ENCODE measurements at places on chromosomes 13 and 19.

DNA sequence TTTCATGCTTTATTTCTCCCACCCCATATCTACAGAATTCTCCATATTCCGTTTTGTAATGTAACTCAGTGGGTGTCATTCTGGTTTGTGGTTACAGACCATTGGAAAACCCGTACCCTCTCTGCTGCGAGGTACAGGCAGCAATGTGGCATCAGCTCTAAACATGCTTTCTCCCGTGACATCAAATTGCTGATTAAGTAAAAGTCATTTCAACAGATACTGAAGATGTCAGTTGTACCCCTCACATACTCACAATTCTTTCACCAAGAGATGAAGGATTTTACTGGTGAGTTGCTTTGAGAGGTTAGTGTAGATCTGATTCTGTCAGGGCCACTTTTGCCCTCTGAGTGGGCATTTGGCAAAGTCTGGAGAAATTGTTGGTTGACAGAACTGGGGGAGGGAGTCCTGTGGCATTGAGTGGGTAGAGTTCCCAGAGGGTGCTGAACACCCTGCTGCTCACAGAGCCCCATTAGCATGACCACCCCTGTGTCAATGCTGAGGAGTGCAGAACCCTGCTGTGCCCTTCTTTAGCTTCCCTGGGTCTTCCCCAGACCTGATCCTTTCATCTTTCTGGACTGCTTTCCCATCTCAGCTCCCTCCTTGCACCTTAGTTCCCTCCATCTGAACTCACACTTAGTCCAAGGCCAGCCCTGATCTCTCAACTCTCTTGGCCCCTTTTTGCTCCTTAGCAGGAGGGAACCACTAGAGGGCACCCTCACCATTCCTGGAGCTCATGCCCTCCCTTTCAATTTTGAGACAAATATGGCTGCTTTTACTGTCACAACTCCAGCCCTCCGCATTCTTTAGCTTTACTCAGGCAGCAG, 39.9 kb upstream of the CEACAM8 start:
- DNase-seq = no peak

GRCh38 chr19:7926727-7927604, 1.0 kb upstream of the CTXN1 start:
- no peak for DNase-seq

- no peak for DNase-seq
Measured at GRCh38 chr19:379796-380195, 29.2 kb downstream of the C2CD4C start.

DNA sequence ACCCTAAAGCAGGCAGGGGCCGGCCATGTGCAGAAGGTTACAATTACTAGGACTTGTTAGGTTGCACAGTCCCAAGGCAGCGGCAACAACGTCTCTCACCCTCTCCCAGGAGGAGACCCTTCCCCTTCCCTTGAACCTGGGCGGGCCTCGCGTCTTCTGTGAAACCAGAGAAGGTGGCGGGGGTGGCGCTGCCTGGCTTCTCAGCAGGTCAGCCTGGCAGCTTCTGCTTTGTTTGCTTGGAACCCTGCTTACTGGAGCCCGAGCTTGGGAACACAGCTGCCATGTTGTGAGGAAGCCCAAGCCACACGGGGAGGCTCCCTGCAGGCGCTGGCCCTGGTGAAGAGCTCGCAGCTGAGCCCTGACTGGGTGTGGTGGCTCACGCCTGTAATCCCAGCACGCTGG, 15.5 kb downstream of the MKNK2 start:
- no peak for DNase-seq

DNA sequence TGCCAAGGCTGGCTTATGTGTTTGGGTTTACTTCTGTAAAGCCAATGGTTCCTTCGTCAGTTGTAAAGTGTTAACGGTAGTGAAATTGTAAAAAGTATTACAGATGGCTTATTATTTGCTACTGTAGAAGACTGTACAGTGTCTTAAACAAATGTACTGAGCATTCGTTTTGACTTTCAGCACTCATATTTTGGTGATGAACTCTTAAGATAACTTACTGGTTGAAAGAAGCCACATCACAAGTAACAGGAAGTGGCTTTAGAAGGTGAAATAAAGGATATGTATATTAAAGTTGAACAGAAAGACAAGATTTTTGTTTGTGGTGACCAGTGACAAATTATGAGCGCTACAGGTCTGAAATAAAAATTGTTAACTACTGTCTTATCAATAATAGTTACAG, 64.2 kb downstream of the URI1 start:
- no peak for DNase-seq

DNA sequence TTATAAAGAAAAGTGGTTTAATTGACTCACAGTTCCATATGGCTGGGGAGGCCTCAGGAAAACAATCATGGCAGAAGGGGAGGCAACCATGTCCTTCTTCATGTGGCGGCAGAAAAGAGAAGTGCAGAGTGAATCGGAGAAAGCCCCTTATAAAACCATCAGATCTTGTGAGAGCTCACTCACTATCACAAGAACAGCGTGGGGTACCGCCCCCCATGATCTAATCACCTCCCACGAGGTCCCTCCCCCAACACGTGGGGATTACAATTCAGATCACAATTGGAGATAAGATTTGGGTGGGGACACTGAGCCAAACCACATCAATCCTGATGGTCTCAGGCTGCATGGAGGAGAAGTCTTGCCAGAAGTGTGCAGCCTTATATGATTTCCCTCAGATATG, 26.0 kb downstream of the TM9SF2 start:
- no peak for DNase-seq

Data from stimulated activated naive CD4-positive, alpha-beta T cell treated with Interleukin-2 at 50 U/mL for 16 hours (primary cell).